ENCODE measurements at places on chromosomes 16 and 17.
A peak's percentile ranks its signal among the peaks of the same experiment; 100 is the strongest.

DNA sequence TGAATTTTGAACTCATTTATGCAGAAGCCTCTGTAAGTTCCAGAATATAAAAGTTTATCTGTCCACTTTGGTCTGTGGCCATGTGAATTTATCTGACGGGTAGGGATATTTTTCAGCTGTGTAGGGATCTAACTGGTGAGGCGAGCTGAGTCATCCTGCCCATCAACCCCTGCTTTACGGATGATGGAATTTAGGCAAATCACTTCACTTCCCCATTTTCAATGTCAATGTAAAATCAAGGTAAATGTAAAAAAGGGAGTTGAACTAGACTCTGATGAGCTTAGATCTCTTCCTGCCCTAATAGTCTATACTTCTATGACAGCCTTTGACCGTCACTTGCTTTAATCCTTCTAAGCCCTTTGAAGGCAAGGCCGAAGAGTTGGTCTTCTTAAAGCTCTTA, 2.6 kb downstream of the SLC16A6 start:
- no peak for DNase-seq

DNA sequence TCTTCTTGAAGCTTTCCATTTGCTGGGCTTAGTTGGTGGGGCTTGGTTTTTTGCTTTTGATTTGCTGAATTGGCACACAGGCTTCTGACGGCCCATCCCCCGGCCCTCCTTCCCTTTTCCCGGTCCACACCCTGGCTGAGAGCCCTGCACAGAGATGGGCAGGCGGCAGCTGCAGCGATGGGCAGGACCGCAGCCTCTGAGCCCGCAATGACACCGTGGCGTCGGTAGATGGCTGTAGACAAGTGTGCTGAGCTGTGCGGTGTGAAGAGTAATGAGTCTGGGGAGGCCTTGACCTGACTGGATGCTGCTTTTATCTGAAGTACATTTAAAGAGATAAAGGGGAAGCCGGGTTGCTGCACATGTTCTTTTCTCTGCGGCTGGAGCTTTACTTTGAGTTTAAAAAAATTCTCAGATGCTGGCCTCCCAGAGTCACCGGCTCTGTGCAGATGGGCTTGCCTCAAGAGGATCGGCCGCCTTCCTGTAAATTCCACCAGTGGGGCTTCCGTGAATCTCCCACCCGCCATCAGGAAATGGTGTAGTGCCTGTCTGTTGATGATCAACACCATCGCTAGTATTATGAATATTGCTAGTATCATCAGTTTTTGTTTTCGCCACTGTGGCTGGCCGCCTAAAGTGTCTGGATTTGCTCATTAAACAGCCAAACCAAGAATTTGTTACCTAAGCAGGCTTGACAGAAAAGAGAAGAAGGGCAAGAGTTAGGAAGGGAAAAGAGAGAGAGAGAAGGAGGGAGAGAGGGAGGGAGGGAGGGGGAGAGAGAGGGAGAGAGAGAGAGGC, 245.6 kb upstream of the RBFOX1 start:
- DNase-seq: no peak

DNA sequence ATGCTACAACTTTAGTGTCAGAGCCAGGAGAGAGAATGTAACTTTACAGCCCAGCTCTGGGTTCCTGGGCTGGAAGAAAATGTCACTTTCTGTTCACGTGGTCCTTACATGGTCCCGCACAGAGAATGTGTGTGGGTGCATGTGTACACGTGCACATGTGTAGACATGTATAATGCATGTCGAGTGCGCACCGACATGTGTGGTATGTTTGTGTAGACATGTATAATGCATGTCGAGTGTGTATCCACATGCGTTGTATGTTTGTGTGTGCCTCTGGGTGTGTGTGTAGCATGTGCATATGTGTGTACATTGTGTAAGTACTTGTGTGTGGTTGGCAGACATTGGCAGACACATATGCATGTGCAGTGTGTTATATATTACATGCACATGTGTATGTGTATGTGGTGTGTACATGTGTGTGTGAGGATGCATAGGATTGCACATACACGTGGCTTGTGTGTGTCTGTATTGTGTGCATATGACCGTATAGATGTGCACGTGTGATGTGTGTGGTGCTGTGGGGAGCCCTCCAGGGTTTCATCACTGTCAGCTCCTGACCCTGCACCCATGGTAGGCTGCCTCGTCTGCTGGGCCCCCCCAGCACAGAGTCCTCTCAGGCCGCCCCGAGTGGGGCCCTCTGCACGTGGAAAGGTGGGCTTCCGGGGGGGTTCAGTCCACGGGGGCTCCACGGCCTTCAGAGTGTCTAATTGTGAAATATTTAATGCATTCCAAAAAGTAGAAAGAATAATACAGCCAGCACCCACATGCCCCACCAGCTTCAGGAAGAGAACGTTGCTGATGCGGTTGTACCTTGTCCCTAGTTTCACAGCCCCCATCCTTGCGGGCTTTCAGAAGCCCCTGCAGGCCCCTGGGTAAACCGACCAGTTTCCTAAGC, 214.2 kb upstream of the GSE1 start:
- no peak for DNase-seq

DNA sequence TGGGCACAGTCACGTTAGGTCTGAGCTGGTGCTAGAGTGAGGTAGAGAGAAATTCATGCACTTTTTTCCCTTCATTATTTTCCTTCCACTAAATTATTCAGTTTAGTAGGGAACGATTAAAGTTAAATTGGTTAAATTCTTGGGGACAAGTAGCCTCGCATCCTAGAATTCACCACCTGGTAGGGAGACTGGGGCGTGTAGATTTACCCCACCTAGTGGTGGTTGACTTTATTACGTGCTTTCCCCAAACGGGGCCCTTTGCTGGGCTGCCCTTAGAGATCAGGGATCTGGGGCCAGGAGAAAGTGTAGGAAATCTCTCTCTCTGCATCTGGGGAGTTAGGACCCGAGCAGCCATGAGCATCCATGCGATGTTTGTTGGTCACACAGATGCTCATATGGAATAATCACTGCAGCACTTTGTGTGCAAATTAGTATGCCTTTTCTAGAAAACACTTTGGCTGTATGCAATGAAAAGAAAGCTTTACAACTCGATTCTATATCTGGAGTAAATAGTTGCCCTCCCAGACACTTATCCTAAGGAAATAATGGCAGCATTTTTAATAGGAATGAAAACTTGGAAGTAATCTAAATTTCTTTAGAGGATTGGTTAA, 107.0 kb downstream of the PLCG2 start:
- DNase-seq: no peak

- DNase-seq: no peak
These were observed 1.4 kb upstream of the PIK3R5 start for GRCh38 chr17:8966926-8967325.

GRCh38 chr17:77611791-77612502, 346.6 kb upstream of the TNRC6C start:
- no peak for DNase-seq

DNA sequence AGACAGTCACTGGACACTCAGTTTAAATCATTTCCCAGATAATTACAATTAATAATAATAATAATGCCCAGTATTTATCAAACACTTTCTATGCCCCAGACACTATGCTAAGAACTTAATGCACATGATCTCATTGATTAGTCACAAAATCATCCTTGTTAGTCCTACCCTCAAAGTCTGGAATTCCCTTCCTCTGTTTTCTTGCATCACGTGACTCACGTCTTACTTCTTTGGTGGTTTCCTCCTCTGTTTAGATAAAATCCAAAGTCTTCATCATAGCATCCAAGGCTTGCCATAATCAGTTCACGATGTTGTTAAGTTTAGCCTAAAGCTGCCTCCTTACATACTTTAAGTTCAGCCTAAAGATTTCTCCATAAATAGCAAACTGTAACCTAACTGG, 471.9 kb downstream of the PMP22 start:
- no peak for DNase-seq

DNA sequence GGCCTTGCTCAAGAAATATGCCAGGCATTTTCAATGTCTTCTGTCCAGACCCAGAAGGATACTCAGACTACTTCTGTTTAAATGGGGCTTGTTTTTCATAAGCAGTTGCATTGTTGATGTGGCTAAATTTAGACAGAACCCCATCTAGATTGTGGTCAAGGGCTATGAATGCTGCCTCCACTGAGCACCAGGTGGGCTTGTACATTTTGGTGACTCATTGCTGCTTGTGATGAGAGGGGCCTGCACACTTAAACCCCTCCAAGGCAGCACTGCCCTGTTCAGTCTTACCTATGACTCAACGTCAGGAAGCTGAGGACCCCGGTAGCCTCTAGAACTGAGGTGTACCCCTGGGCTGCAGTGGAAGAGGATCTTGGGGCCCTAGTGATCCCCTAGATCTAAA, 144.0 kb downstream of the PRKCA start:
- DNase-seq: no peak

DNA sequence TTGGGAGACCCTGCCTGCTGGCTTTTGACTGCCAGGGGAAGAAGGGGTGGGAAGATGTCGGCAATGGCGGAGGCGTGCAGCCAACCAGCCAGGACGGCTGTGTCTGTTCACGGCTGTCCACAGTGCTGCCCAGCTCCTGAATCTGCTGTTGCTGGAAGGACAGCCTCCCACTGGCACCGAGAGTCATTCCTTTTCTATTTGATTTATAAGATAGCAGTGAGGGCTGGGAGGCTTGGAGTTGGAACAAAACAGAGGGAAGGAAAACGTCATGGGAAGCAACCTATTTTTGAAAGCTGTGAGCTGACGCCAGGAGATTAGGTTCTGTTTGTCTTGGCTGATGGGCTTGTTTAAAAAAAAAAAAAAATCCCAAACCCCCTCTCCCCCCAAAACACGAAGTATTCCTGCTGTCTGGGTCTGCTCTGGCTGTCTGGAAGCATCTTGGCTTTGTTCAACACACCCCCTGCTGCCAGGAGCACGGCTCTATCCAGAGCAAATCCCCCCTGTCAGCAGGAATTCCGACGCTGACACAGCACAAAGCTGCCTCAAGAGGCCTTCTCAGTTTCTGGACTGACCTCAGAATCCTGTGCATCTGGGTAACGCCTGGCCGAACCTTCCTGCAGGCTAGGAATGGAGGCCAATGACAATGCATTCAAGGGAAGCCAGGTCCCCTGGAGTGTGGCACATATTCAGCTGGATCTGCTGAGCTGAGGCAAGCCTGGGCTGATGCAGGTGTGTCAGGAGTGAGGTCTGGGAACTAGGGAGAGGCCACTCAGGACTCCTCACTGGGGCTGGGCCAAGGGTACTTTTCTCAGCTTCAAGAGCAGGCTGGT, 41.0 kb upstream of the SREBF1 start:
- peak; percentile 87 for DNase-seq

DNA sequence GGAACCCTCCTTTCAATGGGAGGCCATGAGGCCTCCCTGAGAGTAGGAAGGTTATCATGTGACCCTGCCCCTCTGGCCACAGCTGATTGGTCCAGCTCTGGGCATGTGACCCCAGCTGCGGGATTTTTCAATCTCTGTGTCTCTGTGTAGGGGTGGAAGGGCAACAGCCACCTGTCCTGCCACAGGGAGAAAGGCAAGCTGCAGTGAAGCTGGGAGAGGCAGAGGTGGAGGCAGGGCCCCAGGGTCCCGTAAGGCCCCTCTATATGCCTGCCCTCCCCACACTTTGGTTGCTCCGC, 10.9 kb downstream of the DNAAF8 start:
- no peak for DNase-seq

DNA sequence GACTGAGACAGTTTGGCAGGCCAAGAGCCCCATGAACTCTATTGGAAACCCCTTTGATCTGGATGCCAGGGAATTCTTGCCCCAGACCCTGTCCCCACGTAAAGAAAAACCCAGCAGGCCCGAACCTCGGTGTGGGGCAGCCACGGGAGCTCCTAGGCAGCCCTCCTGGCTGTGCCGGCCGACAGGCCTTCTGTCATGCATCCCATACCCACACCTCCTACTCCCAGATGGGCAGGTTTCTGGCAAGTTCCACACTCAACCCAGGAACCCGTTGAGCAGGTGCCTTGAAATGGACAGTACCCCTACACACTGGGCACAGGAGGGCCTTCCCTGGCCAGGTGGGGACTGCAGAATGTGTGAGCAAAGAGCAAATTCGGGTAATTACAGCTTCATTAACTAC, 23.6 kb upstream of the ATP2C2 start:
- DNase-seq: no peak

DNA sequence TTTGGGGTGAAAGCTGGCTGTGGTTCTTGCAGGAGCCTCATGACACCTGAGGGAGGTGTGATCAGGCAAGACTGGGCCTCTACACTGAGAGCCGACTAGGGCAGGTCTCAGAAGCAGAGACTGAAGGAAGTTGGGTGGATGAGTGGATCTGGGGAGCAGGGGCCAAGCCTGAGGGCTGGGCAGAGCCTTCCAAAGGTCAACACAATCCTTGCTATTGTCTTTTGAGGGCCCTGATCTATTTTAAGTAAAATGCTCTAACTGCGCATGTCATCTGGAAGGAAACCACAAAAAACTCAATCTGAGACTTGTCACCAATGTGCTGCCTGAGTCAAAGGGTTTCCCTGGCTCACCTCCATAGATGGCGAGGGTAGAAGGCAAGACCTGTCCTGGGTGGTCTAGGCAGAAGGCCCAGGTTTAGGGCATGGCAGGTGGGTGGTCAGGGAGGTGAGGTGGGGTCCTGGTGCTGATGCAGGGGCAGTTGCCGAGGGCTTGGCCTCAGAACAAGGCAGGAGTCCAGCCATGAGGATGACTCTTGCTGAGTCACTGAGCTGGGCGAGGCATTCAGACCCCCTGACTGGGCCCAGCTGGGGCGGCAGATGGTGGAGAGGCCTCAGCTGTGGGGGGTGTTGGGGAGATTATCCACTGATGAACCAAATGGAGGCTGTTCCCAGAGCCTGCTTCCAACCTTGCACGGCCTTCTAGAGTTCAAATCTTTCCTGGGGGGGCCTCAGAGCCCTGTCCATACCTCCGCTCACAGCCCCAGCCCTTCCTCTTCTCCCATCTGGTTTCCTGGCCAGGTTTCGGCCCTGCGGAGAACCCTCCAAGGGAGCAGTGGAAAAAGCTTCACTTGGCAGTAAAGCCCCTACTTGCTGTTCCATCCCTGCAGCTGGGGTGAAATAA, 5.1 kb downstream of the MVP start:
- DNase-seq: no peak

DNA sequence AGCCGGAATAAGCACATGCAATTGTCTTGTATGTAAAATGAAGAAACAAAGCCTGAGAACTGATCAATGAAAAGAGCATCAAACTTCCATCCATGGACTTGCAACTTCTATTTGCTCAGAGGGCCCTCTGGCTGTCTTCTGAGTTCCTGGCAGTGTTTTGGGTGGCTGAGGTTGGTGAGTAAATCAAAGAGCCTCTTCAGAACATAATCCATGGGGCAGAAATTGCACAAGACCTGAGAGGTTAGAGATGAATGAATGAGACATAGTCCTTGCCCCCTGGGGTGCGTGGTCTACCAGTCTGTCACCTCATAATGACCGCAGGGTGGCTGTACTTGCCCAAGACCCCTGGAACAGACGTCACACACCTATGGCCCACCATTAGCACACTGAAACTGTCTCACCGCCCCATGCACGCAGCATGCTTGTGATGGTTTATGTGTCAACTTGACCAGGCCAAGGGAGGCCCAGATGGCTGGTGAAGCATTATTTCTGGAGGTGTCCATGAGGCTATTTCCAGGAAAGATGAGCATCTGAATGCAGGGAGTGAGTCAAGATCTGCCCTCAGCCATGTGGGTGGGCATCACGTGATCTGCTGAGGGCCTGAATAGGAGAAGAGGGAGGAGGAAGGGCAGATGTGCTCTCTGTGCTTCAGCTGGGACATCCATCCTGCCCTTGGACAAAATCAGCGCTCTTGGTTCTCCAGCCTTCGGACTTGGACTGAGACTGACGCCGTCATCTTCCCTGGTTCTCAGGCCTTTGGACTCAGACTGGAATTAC, 8.3 kb downstream of the PIK3R6 start:
- no peak for DNase-seq
